ENCODE measurements at places on chromosomes 11 and 22.
A peak's percentile ranks its signal among the peaks of the same experiment; 100 is the strongest.

DNA sequence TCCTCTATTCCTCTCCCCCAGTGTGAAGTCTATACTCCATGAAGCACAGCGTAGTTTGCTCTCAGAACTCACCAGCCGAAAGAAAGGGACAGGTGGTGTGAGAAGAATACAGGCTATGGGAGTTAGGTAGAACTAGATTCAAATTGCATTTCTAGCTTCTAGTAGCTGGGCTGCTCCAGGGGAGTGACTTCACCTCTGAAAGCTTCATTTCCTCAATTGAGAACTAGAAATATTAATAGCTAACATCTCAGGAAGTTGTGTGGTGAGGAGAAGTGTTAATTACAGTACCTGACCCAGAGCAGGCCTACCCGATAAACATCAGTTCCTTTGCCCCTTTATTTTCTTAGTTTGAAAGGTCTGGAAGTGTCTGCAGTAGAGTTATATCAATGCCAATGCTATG is 484.7 kb upstream of the TENM4 start:
- no peak for DNase-seq

GRCh38 chr11:66418168-66418985 is 2.5 kb upstream of the NPAS4 start:
- no peak for DNase-seq

DNA sequence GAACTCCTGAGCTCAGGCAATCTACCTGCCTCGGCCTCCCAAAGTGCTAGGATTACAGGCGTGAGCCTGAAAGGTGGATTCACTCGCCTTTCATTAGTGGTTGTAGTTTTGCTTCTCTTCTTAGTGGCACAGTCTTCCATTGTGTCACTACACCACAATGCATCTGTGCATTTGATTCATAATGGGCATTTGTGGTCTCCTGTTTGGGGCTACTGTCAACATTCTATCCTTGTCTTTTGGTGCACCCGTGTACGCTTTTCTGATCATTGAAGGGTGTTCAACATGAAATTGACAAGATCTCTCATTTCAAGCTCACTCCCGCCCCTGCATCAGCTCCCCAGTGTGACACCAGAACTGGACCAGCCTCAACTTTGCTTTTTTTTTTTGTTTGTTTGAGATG is 2.0 kb upstream of the SYT12 start:
- no peak for DNase-seq

- DNase-seq, result no peak
Observed at GRCh38 chr11:78922859-78923625, 348.4 kb upstream of the NARS2 start.

GRCh38 chr11:8087185-8087584 is 6.2 kb downstream of the TUB start:
- no peak for DNase-seq

GRCh38 chr11:15198284-15198683 is 83.6 kb downstream of the INSC start:
- no peak for DNase-seq

GRCh38 chr11:121898903-121899302 is 217.1 kb downstream of the BLID start:
- DNase-seq, result no peak

DNA sequence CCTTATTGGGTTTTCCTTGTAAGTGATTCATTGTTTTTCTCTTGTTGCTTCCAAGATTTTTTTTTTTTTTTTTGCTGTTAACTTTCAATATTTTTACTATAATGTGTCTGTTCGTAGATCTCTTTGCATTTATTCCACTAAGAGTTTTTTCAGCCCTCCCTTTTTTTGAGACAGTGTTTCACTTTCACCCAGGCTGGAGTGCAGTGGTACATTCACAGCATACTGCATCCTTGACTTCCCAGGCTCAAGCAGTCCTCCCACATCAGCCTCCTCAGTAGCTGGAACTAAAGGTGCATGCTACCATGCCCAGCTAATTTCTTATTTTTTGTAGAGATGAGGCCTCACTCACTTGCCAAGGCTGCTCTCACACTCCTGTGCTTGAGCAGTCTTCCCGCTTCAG is 1282.0 kb upstream of the CNTN5 start:
- no peak for DNase-seq

GRCh38 chr22:33247758-33248157 is 189.6 kb upstream of the SYN3 start:
- no peak for DNase-seq

DNA sequence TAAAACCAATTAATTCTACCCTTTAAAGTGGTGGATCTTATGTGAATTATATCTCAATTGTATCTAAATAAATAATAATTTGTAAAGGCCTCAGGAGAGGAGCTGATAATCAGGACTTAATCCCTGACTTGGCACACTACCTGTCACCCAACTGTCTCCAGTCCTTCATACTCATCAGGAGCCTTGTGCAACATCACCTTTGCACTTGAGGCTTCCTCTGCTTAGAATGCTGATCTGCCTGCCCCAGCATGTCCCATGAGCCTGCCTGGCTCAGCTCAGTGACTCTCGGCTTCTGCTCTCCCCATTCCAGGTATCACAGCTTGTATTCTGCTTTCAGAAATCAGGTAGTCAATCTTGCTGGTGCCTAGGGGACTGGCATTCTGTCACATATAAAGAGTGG is 43.9 kb upstream of the PRODH start:
- DNase-seq, result no peak

GRCh38 chr11:71997594-71997993 is 1.1 kb upstream of the IL18BP start:
- no peak for DNase-seq

- no peak for DNase-seq
Observed at GRCh38 chr11:75583718-75584658, 21.9 kb downstream of the SERPINH1 start.

DNA sequence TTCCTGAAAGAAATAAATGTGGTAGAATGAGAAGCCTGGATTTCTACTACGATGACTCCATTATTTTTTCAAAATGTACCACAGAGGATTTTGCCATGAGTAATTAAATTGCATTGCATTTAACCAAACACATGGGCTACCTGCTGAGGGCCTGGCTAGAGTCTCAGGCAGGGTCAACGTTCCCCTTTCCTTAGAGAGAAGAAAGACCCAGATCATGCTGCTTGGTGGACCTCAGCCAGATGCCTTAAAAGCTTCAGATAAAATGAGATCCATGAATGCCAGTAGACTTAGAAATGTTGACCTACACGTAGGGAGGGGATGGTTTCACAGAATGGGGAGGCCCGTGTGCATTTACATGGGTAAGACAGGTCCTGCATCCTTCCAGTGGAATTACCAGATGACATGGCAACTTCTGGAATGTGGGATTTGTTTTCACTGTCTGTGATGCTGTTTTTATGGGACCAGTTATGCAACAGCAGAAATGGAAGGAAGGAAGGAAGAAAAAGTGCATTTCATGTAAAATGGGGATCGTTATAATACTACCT is 1069.4 kb downstream of the NTM start:
- no peak for DNase-seq

GRCh38 chr22:35997438-35997837 is 31.2 kb downstream of the RBFOX2 start:
- DNase-seq, result no peak

DNA sequence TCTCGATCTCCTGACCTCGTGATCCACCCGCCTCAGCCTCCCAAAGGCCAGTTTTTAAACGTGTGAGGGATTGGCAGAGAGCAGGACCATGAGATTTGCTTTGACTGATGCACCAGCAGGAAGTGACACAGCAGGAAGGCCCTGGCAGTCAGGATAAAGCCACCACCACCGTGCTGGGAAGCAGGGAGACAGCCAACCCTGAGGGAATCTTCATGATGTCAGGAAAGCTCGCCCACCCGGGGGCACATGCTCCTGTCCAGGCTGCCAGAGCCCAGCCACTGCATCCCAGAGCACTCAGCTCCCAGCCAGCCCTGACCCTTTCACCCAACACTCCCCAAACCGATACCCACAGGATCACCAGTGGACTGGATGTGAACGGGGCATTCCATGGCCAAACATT is 6.1 kb downstream of the TUBGCP6 start:
- DNase-seq, result no peak

DNA sequence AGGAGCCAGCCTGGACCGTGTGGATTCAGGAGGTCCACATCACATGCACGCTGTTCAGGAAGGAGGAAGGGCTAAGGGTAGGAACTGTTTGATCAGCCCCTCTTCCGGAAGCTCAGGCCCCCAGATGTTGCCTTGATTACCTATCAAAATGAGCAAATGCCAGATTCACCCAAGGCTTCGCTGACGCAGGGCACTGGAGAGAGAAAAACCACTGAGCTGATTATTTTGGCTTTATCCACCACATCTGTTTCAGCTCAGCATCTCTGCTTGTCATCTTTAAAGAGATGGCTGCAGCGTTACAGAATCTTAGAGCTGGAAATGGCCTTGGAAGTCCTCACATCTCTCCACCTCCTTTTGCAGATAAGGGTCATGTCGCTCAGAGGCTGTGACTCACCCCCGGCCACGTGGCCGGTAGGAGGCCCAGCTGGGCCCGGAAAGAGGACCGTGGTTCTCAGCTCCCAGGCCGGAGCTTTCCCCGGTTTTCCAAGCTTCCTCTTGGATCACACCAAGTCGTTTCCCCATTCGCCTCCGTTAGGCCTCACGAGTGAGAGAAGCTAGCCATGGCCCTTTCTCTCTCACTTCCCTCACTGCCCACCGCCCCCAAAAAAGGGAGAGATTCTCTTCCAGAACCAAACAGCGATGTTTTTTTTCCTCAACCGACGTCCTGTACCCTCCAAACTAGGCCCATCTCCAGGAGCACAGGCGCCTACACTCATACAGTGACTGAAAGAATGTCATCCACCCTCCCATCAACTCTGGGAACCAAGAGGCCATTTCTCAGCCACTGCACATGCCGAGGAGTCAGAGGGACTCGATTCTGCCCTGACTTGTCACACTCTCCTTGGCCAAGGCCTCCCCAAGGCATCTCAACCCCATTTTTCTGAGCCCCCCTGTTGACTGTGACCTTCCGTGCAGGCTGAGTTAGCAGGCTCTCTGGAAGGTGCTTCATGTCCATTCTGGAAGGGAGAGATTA is 37.6 kb downstream of the LIF start:
- DNase-seq, result no peak

- no peak for DNase-seq
Observed at GRCh38 chr11:98834776-98835175, 186.0 kb upstream of the CNTN5 start.

GRCh38 chr11:95557376-95557775 is 232.2 kb downstream of the FAM76B start:
- no peak for DNase-seq

DNA sequence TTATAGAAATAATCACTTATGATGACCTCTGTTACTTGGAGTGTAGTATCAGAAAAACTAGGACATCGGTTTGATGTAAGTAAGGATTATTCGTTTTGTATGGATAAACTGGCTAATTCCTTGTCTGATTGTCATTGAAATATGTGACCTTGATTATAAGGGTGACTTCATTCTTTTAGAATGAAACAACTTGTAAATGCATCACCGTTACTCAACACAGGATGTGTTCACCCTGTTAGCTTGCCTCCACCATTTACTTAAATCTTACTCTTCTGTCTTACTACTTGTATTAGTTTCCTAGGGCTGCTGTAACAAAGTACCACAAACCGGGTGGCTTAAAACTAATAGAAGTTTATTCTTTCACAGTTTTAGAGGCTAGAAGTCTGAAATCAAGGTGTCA is 7.9 kb downstream of the SFI1 start:
- DNase-seq, result no peak

DNA sequence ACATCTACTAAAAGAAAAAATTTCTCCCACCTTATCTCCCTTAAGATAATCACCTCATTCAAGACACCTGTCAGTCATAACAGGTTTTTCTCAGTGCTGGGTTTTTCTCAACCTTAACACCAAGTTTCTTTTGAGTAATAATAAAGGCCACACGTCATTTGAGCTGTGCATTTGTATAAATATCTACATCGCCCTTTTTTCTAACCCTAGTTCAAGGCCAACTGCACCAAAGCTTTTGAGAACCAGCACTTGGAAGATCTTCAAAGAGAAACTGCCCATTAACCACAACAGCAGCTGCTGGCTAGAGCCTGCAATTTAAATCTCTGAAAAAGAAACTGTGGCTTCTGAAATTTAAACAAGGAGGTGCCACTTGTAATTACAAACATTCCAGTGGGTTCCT is 6.9 kb downstream of the CADM1 start:
- DNase-seq, result no peak

DNA sequence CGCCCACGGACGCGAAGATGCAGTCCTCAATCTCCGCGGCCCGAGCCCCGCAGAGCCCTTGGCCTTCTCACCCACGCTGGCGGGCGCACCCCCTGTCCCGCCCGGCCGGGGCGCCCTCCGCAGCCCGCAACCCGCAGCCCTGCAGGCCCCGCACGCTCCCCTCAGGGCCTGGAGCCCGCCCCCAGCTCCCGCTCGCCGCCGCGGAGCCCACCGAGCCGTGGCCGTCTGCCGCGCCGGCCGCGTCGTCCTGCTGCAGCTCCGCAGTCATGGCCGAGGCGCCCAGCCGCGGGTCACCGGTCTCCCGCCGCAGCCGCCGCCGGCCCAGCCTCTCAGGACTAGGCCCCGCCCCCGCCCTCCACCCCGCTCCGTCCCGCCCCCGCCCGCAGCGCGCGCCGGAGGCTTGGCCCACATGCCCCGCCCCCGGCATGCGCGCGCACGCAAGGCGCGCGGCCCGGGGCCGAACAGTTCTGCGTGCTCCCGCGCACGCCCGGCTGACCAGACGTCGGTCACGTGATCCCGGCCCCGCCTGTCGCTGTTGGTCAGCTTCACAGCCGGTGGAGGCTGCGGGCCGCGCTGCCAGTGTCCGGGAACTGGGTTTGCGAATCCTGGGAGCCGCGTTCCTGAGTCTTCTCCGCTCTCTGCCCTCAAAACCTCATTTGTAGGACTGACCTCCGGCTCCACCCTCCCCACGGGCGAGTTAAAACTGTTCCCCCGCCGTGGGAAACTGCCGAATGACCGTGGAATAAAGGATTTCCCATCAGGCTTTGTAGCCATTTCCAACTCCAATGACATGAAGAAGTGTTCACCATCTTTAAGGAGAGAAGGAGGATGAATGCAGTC is at the start of gene USP28:
TSS of gene USP28 (minus strand) at position 339 of the 840 bp plus-strand sequence. CDS start at position 268, 71 bp downstream.
- DNase-seq, result peak; percentile 62

GRCh38 chr11:100824041-100824809 is 137.1 kb downstream of the ARHGAP42 start:
- no peak for DNase-seq

GRCh38 chr11:107783121-107783520 is 71.3 kb upstream of the SLN start:
- no peak for DNase-seq

DNA sequence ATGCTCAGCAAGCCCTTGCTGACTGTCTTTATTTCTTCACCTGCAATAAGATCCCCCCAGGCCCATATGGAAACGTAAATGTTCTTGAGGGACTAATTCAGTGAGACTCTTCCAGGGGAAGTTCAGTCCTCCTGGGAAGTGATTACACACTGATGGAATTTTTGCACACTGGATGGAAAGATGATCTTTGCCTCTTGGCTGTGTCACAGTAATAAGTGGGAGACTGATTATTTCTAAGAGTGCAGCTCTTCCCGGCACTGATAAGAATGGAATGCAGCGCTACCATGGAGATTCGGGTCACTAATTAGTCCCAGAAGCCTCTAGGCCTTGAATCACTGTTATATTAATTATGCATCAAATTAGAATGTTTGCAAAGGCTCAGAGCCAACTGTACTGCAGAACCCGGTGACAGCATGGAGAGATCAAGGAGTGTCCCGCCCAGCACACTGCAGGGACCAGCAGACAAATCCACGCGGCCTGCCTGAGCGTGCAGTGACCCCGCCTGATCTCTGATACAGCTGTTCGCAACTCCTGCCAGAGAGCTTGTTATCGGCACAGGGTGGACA is 178.3 kb downstream of the SNX19 start:
- no peak for DNase-seq

- no peak for DNase-seq
Observed at GRCh38 chr11:119114351-119114750, 7.0 kb upstream of the HINFP start.
